ENCODE measurements at places on chromosomes 1 and 21.
A peak's percentile ranks its signal among the peaks of the same experiment; 100 is the strongest.

GRCh38 chr1:215028954-215029353, 53.6 kb upstream of the KCNK2 start:
- no peak for DNase-seq

DNA sequence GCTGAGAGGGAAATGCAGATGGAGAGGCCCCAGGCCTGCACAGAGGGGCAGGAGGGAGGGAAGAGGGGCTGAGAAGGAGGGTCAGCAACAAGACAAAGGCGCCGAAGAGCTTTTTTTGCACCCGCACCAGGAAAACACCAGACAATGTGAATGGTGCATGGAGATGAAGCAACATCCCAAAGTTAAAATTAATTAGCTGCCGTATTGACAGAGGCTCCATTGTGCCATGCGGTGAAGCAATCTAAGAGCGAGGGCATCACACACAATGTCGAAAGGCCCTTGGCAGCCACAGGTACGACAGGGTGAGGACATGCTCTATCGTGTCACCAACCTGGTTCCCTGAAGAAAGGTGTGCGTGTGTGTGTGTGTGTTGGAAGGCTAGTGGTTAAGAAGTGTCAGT, 41.2 kb downstream of the SSBP3 start:
- DNase-seq = no peak

- no peak for DNase-seq
Observed at GRCh38 chr1:200780545-200781369, 42.1 kb downstream of the CAMSAP2 start.

- no peak for DNase-seq
Observed at GRCh38 chr1:74690364-74690696, 16.7 kb upstream of the ERICH3 start.

DNA sequence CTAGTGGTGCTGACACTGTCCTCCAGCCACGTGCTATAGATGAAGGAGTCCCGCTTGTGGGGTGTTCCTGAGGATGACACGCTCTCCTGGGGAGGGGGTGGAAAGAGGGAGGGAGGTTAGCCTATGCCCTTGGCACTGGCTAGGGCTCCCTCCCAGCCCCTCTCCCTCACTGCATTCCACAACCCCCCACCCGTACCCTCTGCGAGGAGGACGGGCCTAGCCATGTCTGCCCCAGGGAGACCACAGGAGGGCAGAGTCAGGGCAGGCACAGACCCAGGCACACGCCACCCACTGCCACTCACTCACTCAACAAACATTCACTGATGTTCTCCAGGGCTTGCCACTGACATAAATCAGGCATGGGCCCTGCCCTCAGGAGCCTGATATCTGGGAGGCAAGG, 70.7 kb downstream of the RAP1GAP start:
- DNase-seq = no peak

GRCh38 chr1:110872745-110873720, at the start of gene CD53:
CD53 (plus strand) TSS chr1:110873148; CDS start chr1:110891409, 18,261 bp downstream.
- peak; percentile 41 for DNase-seq

- DNase-seq = no peak
Observed at GRCh38 chr1:181425566-181425965, 57.8 kb upstream of the CACNA1E start.

GRCh38 chr1:80444171-80444570, 1356.6 kb upstream of the ADGRL2 start:
- DNase-seq = no peak

- no peak for DNase-seq
Observed at GRCh38 chr1:14996133-14997050, 157.2 kb upstream of the TMEM51 start.

GRCh38 chr1:66489972-66490601, 43.9 kb upstream of the SGIP1 start:
- no peak for DNase-seq

GRCh38 chr21:14737284-14737691, 191.2 kb upstream of the SAMSN1 start:
- DNase-seq = no peak

DNA sequence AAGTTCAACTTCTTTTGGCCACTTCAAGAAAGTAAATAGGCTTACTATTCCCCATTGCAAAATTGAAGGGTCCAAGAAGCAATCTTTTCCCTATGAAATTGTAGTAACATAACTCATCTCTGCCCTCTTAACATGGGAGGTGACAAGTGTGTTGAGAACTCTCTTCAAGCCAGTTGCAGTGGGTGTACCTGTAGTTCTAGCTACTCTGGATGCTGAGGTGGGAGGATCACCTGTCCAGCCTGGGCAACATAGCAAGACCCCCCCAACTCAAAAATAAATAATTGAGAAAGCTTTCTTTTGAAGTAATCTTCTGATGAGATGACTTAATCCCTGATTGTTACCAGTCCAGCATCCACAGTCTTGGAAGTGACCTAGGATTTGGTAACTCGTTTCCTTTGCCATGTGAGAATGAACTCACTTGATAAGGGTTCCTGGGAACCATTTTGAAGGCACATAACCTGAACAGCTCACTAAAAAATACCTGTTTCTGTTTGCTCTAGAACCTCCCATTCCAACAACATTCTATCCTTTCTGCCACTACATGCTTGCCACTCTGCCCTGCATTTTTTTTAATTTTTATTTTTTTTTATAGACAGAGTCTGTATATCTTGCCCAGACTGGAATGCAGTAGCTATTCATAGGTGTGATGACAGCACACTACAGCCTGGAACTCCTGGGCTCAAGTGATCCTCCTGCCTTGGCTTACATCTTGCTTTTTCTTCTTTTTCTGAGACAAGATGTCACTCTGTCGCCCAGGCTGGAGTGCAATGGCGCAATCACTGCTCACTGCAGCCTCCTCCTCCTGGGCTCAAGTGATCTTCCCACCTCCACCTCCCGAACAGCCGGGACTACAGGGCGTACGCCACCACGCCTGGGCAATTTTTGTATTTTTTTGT, 1.4 kb upstream of the IPO9 start:
- DNase-seq = no peak

GRCh38 chr1:32953495-32953894, 11.1 kb downstream of the RNF19B start:
- DNase-seq = no peak

DNA sequence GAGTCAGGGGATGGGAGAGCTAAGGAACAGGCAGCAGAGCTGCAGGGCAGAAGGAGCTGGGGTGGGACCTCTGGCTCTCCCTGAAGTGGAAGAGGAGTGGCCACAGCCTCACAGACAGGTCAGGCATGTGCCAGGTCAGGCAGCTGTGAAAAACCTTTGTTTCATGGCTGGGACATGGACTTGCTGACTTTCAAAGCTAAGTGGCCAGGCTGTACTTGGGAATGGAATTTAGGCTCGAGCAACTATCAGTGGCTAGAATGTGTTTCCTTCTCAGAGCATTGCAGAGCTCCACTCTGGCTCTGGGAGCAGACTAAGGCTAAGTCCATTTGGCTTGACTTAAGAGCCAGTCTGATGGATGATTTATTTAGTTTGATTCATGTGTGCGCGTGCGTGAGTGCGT, 385.1 kb downstream of the LMX1A start:
- DNase-seq = no peak

DNA sequence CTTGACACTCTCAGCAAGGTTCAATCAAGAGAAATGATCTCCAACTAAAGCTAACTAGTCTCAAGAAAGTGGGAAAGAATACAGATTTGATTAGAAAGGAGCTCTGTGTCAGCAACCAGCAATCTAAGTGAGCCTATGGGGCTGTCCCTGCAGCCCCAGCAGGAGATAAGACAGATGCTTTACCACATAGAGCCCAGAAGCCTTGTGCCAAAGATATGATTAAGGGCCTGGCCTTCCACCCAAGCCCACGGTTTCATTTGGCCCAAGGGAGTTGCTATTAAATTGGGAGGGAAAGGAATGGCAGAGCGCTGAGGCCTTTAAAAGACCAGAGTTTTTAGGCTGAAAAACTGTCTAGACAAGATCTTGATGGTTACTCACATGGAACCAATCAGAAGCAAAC, 74.8 kb downstream of the HLCS start:
- DNase-seq = no peak

DNA sequence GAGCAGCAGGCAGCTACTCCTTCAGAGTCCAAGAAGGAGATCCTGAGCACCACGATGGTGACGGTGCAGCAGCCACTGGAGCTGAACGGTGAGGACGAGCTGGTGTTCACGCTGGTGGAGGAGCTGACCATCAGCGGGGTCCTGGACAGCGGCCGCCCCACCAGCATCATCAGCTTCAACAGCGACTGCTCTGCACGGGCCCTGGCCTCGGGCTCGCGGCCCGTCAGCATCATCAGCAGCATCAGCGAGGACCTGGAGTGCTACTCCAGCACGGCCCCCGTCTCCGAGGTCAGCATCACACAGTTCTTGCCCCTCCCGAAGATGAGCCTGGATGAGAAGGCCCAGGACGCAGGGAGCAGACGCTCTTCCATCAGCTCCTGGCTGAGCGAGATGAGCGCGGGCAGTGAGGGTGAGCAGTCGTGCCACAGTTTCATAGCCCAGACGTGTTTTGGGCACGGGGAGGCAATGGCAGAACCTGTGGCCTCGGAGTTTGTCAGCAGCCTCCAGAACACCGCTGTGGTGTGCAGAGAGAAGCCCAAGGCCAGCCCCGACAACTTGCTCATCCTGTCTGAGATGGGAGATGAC, 531.8 kb downstream of the KIF26B start:
- DNase-seq = no peak

GRCh38 chr1:23344987-23345472, 946 bp upstream of the HNRNPR start:
- DNase-seq = no peak

GRCh38 chr1:66752671-66753371, 562 bp downstream of the DYNLT5 start:
- DNase-seq = no peak

DNA sequence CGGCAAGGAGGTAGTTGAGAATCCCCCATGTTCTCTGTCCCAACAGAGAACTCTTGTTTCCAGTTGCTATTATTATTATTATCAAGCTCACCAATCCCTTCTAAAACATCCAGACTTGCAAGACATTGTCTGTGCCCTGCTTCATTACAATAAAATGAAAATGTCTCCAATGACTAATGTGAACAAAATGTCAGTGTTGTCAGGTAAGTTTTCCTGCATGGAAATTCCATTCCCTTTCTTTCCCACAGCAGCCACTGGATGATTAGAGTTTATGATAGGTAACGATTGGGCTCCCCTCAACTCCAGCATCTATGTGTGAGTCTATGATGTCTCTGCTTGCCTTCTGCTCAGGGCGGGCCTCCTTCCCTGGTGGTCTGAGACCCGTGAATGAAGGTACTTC, 8.9 kb upstream of the DYRK1A start:
- no peak for DNase-seq

All from T-cell (primary cell).